ENCODE measurements at places on chromosomes 7 and 10. TPM values are rescaled to one million over a fixed set of nuclear protein-coding genes. Genes with fewer than 3 reads are reported as not detected.

Gene VWDE
- not detected for total RNA-seq

Gene PPP1R3C
- total RNA-seq, result 2.6 TPM

Gene GPR146
- total RNA-seq, result 0.78 TPM

Gene ZEB1
- total RNA-seq, result 92.6 TPM

Gene PTN
- total RNA-seq, result 0.20 TPM

Gene SHTN1
- 0.37 TPM for total RNA-seq

Gene AGBL3
- total RNA-seq, result 0.73 TPM

Gene ANKRD61
- not detected for total RNA-seq

Gene MRLN
- total RNA-seq, result not detected

Gene RAB19
- total RNA-seq, result not detected

Gene SPDYE8
- total RNA-seq, result not detected

Gene KCND2
- 5.1 TPM for total RNA-seq

Gene SORCS1
- total RNA-seq, result not detected

Gene TMEM130
- not detected for total RNA-seq

Gene KIF11
- 21.7 TPM for total RNA-seq

Gene MINDY4
- total RNA-seq, result 14.7 TPM

Gene CYP2C18
- not detected for total RNA-seq

Gene CRPPA
- 1.1 TPM for total RNA-seq

Gene ADRB1
- total RNA-seq, result not detected

Gene PIP
- total RNA-seq, result not detected

Gene LRRC61
- total RNA-seq, result not detected

Gene ADIRF
- total RNA-seq, result 51.1 TPM

Gene ACTL6B
- total RNA-seq, result not detected

Gene UPK3B
- not detected for total RNA-seq

Gene SLC13A1
- not detected for total RNA-seq

Gene FAM180A
- 73.5 TPM for total RNA-seq

Gene LDB1
- 32.3 TPM for total RNA-seq

Gene NME8
- total RNA-seq, result not detected

Gene RNLS
- 14.0 TPM for total RNA-seq

Gene SFTPA1
- total RNA-seq, result not detected

Gene ECD
- 34.8 TPM for total RNA-seq

Gene SNX10
- total RNA-seq, result 0.20 TPM

Gene ASAH2
- 0.37 TPM for total RNA-seq

Gene CALML3
- not detected for total RNA-seq

Gene POT1
- total RNA-seq, result 24.2 TPM

Gene MOGAT3
- total RNA-seq, result not detected

Gene PDE1C
- total RNA-seq, result 0.73 TPM

Gene TMEM270
- not detected for total RNA-seq

Gene AKR1C2
- total RNA-seq, result 93.0 TPM

Gene POLR2J3
- total RNA-seq, result 30.9 TPM

Gene TAS2R3
- 1.8 TPM for total RNA-seq

Gene CHN2
- total RNA-seq, result 0.78 TPM

Gene PRDX3
- total RNA-seq, result 145 TPM

Gene SFTPD
- total RNA-seq, result not detected

Gene ETV1
- total RNA-seq, result 20.2 TPM
